Osteocyte (in vitro differentiated cells): ENCODE measurements at places on chromosomes 2 and 18. TPM values are rescaled to one million over a fixed set of nuclear protein-coding genes. Genes with fewer than 3 reads are reported as not detected.

- no peak for DNase-seq
- H3K27me3 ChIP-seq = no peaks in the 10 kb centered on the region
- H3K4me3 ChIP-seq = no peak overlapping the region
- peaks cover 6% of the 10 kb centered on the region for H3K36me3 ChIP-seq
Observed at GRCh38 chr2:213172641-213173040, 21.2 kb upstream of the IKZF2 start.

The SERPINB4 gene
- not detected in 2 replicates for total RNA-seq

The KIF1A gene
- total RNA-seq = 4.3 and 5.6 TPM in 2 replicates

DNA sequence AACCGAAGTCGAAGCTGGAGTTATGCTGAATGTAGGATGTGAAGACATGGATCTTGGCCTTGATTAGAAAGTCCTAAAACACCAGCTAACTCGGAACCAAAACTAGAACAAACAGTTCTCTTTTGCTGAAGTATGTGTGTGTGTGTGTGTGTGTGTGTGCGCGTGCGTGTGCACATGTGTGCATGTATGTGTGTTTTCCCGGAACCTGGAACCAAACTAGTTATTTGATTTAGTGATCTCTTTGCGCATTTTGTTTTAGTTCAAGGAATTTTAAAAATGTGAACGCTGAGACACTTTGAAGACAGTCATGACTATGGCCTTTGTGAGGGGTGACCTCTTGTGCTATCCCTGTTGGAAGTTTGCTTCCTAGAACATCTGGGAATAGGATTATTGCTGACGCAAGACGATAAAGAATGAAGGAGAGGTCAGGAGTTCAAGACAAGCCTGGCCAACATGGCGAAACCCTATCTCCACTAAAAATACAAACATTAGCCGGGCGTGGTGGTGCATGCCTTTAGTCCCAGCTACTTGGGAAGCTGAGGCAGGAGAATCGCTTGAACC lies 23.8 kb downstream of the FHL2 start:
- peaks cover 63% of the 10 kb centered on the region for H3K36me3 ChIP-seq
- no peaks in the 10 kb centered on the region for H3K27me3 ChIP-seq
- H3K4me3 ChIP-seq = no peak overlapping the region
- no peak for DNase-seq

DNA sequence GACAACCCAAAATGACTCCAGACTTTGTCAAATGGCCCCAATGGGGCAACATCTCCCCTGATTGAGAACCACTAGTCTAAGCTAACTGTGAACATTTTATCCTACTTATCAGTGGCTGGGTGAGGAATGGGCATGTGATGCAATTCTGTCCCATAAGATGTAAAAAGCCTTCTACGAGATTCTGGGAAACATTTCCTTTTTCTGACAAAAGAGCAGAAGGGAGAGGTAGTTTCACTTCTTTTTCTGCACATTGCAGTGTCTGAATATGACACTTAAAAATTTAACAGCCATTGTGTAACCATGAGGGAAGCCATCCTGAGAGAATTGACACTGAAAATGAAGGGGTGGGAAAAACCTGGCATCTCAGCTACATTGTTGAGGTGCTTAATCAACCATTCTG lies 17.3 kb upstream of the MARCHF4 start:
- H3K4me1 ChIP-seq = no peaks in the 10 kb centered on the region
- no peaks in the 10 kb centered on the region for H3K27me3 ChIP-seq
- no peak overlapping the region for H3K4me3 ChIP-seq
- H3K36me3 ChIP-seq = no peaks in the 10 kb centered on the region
- H3K27ac ChIP-seq = no peak overlapping the region

- H3K27me3 ChIP-seq = no peaks in the 10 kb centered on the region
- DNase-seq = no peak
- H3K4me1 ChIP-seq = no peaks in the 10 kb centered on the region
- no peaks in the 10 kb centered on the region for H3K36me3 ChIP-seq
- no peak overlapping the region for H3K4me3 ChIP-seq
Observed at GRCh38 chr2:165743442-165743841, 50.6 kb downstream of the GALNT3 start.

The MYO5B gene
- not detected in 2 replicates for total RNA-seq
